ENCODE measurements at places on chromosomes 11 and 22.

DNA sequence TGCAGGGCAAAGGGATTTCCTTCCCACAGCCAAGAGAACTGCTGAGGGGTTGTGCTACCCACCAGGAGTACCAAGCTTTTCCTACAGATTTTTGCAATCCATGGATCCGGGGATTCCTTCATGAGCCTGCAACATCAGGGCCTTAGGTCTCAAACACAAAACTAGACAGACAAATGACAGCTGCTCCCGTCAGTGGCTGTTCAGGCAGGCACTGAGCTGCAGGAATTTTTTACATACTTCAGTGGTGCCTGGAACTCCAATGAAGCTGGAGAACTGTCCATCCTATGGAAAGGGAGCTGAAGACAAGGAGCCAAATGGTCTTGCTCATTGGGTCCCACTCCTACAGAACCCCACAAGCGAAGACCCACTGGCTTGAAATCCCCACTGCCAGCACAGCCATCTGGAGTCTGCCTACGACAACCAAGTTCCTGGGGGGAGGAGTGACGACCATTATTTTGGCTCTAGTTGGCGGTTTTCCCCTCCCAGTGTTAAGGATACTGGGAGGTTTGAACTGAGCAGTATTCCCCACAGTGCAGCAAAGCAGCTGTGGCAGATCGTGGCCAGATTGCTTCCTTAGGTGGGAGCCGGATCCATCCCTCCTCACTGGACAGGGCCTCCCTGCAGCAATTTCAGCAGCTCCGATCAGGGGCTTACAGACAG lies 157.7 kb upstream of the TMEM45B start:
- DNase-seq: no peak

DNA sequence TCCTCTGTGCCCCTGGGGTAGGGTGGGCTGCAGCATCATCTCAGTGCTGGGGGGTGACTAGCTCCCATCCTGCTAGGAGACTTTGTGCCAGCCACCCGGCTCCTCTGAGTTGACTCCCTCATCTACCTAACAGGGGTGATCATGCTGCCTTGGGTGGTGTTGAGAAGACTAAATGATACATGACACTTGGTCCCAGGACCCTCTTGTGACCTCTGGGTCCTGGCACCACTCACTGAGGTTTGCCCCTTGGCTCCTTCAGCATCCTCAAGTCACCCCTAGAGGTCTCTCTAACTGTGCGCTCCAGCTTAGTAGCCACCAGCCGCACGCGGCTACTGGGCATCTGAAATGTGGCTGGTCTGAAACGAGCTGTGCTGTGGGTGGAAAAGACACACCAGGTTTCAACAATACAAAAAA lies 72.1 kb downstream of the LRRC32 start:
- peak; percentile 46 for DNase-seq

GRCh38 chr22:42353883-42354727 lies 78.1 kb downstream of the NFAM1 start:
- DNase-seq: no peak

DNA sequence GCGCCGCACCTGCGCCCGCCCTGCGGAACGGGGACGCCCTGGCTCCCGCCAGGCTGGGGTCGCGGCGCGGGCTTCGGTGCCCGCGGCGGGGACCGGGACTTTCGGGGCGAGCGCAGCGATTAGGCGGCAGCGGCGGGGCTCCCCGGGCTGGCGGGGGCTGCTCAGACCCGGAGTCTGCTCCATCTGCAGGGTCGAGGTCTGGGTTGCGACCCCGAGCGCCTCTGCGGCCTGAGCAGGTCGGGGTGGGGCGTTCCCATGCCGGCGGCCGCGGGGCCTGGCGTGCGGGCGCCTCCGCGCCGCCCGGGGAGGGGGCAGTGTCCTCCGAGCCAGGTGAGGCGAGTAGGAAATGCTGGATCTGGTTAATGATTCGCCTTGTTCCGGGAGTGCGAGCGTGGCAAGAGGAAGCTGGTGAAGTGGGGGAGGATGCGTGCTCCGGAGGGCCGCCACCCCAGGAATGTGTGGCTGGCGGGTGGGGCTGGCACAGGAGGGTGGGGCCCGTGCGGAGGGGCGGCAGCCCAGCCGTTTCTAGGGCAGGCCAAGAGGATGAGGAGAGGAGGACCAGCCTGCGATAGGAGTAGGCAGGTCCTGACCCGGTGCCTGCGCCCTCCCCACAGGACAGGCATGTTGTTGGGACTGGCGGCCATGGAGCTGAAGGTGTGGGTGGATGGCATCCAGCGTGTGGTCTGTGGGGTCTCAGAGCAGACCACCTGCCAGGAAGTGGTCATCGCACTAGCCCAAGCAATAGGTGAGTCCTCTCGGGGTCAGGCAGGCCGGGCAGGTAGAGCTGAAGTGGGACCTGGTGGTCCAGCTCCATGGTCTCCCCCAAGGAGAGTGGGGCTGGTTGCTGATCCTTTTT lies 606 bp downstream of the RASSF7 start:
- DNase-seq: no peak

- no peak for DNase-seq
Observed at GRCh38 chr11:79039122-79039521, 401.7 kb downstream of the TENM4 start.

DNA sequence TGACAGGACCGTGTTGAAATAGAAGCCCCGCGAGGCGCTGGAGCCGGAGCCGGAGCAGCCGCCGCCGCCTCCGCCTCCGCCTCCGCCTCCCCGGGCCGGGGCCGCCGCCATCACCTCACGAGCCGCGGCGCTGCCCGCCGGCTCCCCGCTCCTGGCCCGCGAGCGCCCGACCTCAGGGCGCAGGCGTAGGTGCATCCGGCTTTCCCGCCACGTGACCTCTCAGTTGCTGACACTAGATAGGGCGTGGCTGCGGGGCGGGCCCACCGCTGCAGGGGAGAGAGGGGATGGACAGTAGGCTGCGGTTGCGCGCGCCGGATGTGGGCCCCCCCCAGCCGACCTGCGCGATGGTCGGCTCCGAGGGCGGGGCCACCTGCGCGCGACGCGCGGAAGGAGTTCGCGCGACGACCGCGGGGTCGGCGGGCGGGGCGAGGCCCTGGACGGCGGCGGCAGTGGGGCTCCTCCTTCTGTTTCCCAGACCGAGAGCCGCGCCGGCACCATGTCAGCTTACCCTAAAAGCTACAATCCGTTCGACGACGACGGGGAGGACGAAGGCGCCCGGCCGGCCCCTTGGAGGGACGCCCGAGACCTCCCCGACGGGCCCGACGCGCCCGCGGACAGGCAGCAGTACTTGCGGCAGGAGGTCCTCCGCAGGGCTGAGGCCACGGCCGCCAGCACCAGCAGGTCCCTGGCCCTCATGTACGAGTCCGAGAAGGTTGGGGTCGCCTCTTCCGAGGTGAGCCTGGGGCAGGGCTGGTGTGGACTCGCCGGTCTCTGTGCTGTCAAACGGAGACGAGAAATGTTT lies at the start of the genes PI4KA and SNAP29:
TSS of gene PI4KA (minus strand) at position 197 of the 802 bp plus-strand sequence. CDS start at position 111, 86 bp downstream.
TSS of gene SNAP29 (plus strand) at position 393 of the 802 bp plus-strand sequence. CDS start at position 497, 104 bp downstream.
- peak; percentile 98 for DNase-seq

DNA sequence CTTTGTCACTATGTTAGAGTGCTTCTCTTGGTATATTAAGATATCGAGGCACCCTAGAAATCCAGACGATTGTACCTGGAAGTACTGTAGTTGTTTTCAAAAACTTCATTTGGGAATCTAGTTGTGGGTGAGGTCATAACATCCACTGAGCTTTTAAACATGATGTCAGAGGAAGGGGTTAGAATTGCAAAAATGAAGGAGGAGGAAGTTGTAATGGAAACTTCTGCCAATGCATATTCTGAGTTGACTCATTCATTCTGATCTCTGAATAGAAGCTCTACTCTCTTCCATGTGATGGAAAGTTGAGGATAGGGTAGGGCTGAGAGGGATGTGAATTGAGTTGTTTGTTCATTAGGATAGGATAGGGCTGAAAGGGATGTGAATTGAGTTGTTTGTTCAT lies 7.7 kb downstream of the CD44 start:
- DNase-seq: no peak

GRCh38 chr11:94681140-94681539 lies 87.0 kb upstream of the AMOTL1 start:
- no peak for DNase-seq

DNA sequence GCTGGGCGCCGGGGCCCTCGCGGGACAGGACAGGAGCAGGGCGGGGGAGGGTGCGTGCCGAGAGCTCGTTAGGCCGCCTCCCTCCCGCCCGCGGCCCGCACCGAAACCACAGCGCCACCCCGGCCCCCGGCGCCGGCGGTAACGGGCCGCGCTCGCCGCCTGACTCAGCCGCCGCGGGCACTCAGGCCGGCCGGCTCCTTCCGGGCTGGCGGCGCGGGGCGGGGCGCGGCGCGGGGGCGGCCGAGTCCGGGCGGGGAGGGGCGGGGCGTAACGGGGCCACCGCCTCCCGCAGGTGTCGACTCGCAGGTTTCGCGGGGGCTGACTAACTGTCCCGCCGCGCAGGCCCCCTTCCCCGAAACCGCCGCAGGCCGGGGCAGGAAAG lies at the start of gene AP5B1:
TSS of gene AP5B1 (minus strand) at position 207 of the 382 bp plus-strand sequence. CDS start 385 bp downstream, outside the sequence.
- DNase-seq: peak; percentile 79

DNA sequence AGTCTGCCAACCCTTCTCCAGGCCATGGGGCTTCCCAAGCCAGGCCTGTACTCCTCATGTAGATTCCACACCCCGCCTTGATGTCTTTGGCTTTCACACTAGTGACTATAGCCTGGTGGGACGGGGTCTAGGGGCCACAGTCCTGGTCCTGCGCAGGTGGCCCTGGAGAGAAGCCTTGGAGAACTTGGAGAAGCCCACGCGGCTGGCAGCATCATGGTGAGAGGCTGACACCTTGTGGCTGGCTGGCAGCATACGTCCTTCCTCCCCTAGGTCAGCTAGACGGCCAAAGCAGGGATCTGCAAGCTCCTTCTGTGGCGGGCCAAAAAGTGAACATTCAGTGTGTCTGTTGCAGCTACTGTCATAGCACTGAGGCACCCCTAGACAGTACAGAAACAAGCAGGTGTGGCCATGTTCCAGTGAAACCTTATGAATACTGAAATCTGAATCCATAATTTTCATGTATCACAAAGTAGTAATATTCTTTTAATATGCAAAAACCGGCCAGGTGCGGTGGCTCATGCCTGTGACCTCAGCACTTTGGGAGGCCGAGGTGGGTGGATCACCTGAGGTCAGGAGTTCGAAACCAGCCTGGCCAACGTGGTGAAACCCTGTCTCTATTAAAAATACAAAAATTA lies 42.0 kb downstream of the FAM83F start:
- peak; percentile 64 for DNase-seq
